ENCODE measurements at places on chromosomes 6 and 20. TPM values are rescaled to one million over a fixed set of nuclear protein-coding genes. Genes with fewer than 3 reads are reported as not detected.

ZNF341 gene
- 4.7 TPM for total RNA-seq

SRSF12 gene
- not detected for total RNA-seq

CASS4 gene
- total RNA-seq = 17.8 TPM

SDC4 gene
- total RNA-seq = 6.6 TPM

HSPA1L gene
- total RNA-seq = 3.0 TPM

SPATS1 gene
- not detected for total RNA-seq

WFDC2 gene
- not detected for total RNA-seq

FIG4 gene
- total RNA-seq = 10.8 TPM

HMGA1 gene
- 300 TPM for total RNA-seq

GNMT gene
- total RNA-seq = 1.1 TPM

FOXC1 gene
- total RNA-seq = not detected

PARD6B gene
- 6.0 TPM for total RNA-seq

BPI gene
- total RNA-seq = not detected

OGFRL1 gene
- total RNA-seq = 8.8 TPM

TP53INP2 gene
- 2.0 TPM for total RNA-seq

TPBG gene
- not detected for total RNA-seq

PAX1 gene
- not detected for total RNA-seq

ENPP3 gene
- 0.47 TPM for total RNA-seq

NFATC2 gene
- 53.5 TPM for total RNA-seq

SNAP25 gene
- not detected for total RNA-seq

FRK gene
- total RNA-seq = 0.03 TPM

CDSN gene
- not detected for total RNA-seq

RPS18 gene
- total RNA-seq = 2,813 TPM

NOX3 gene
- not detected for total RNA-seq

SSTR4 gene
- not detected for total RNA-seq

TRIM39 gene
- total RNA-seq = 16.9 TPM

EEF1A2 gene
- total RNA-seq = not detected

Measured in activated CD8-positive, alpha-beta T cell treated with anti-CD3 and anti-CD28 coated beads, Interleukin-2, amount 10 ng/mL, durations not matched to agents 7 days and 5 days (primary cell).